ENCODE measurements at places on chromosomes 2 and 18.

GRCh38 chr18:50638016-50638883 lies 78.4 kb downstream of the MAPK4 start:
- DNase-seq: no peak

GRCh38 chr2:76759634-76760366 lies 762.4 kb downstream of the LRRTM4 start:
- DNase-seq: no peak

GRCh38 chr2:96115631-96116423 lies 544 bp downstream of the ADRA2B start:
- no peak for DNase-seq

- DNase-seq: no peak
Measured at GRCh38 chr2:218252509-218253231, 8.1 kb upstream of the GPBAR1 start.

DNA sequence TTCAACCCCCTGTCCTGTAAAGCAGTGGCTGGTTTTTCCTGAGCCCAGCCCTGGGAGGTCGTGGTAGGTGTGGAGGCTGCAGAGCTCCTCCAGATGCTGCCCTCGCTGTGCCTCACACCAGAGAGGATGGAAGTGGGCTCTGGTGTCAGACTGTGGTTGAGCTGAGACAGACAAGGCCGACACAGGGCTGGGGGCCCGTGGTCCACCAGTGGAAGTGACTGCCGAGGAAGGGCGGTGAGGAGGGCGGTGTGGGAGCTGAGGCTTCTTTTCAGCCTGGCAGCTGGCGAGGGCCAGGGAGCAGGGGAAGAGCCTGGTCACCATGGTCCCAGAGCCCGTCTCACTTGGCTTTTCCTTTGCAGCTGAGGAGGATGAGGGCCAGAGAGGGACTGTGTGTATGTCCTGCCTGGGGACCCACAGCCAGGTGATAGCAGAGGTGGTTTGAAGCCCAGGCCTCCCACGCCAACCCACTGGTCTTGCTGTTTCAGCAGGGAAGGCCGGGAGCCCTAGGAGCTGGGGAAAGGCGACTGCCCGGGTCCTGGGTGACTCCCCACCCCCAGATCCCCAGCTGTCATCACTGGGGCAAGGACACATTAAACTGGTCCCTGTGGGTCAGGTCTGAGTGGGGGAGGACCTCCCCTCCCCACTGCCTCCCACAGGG lies 8.5 kb downstream of the SFTPB start:
- DNase-seq: no peak

DNA sequence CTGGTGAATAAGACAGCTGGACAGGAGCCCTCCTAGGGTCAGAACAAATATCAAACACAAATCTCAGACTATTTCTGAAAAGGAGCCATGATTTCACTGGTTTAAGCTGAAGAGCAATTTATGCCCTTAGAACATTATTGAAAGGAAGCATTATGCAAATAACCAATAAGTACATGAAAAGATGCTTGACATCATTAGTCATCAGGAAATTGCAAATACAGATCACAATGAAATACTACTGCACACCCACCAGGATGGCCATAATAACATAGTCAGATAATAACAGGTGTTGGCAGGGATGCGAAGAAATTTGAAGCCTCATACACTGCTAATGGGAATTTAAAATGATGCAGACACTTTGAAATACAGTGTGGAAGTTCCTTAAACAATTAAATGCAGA lies 176.4 kb upstream of the RAB6C start:
- DNase-seq: no peak

GRCh38 chr18:62715759-62716615 lies 646 bp downstream of the PHLPP1 start:
- DNase-seq: peak; percentile 43

- no peak for DNase-seq
Measured at GRCh38 chr2:188776634-188777033, 197.5 kb upstream of the COL3A1 start.

- no peak for DNase-seq
Measured at GRCh38 chr2:190327867-190328572, 8.4 kb upstream of the HIBCH start.

DNA sequence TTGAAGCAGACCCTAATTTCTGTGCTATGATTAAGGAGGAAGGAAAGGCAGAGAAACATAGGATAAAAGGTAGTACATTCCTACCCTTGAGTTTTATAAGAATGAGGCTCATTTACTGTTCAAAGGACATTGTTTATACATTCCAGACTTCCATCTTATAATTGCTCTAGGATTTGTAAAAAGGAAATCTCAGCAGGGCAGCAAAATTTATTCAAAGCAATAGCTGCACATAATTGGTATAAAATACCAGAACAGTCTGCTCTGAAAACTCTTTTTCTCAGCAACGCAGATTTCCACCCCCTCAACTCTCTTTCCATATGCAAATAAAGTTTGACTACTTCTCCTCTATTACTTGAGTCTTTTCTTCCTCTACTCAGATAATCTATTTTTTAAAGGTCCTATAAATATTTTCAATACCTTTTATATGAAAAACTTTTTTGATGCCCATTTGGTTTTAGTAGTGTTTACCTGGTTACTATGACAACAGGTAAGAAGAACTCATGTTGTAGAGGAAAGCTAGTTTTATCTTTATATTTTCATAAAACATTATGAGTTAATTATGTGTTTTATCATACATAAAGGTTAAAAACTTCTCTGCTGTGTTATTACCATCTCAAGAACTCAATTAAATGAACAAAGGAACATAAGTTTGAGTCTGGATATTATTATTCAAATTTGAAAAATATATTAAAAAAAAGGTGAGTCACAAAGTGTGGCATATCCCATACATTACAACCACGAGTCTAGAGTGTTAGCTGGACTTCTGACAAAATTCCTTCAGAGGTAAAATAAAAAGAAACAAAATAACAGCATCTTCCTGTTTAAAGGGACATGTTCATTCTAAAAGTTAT lies 19.9 kb downstream of the RBMS1 start:
- no peak for DNase-seq

GRCh38 chr2:3033315-3033714 lies 344.3 kb downstream of the EIPR1 start:
- no peak for DNase-seq

DNA sequence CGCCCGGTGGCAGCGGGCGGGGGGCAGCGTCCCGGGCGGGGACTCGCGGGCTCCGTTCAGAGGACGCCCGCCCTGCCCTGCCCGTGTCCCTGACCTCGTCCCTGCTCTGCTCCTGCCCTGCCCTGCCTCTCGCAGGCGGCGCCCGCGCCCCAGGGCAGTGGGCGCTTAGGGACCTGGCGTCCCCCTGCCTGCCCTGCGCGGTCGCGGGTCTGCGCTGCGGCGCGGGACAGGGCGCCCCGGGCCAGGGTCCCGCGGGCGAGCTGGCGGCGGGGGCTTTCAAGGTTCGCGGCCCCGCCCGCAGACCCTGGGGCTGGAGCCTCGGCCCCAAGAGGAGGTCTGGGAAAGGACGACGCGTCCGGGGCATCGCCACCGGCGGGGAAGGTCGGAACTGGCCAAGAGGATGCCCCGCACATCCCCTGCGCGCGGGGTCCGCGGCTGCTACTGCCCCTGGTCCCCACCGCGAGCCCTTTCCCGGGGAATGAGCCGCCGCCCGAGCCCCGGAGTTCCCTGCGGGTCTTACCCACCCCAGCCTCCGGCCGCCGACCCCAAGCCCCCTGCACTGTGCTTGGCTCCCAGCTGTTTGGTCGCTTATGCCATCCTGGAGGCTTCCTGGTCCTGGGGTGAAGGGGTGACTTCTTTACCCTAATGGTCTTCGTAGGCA lies 679 bp downstream of the RNF144A start:
- DNase-seq: peak; percentile 8

DNA sequence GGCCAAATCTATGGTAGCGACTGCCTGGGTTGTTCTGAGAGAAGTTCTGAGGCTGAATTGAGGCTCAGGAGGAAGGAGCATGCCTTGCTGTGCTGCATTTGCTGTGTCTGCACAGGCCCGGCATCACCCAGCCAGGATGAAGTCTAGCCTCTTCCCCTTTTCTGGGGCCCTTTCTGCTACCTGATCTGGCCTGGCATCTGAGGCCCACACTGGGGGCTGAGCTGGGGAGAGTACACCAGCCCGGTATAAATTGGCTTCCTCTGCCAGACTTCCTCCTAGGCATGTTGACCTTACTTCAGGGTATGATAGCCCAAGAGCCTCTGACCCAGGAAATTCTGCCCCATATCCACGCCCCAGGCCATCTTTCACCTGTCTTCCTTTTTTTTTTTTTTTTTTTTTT lies 30.0 kb downstream of the MRPL35 start:
- no peak for DNase-seq

DNA sequence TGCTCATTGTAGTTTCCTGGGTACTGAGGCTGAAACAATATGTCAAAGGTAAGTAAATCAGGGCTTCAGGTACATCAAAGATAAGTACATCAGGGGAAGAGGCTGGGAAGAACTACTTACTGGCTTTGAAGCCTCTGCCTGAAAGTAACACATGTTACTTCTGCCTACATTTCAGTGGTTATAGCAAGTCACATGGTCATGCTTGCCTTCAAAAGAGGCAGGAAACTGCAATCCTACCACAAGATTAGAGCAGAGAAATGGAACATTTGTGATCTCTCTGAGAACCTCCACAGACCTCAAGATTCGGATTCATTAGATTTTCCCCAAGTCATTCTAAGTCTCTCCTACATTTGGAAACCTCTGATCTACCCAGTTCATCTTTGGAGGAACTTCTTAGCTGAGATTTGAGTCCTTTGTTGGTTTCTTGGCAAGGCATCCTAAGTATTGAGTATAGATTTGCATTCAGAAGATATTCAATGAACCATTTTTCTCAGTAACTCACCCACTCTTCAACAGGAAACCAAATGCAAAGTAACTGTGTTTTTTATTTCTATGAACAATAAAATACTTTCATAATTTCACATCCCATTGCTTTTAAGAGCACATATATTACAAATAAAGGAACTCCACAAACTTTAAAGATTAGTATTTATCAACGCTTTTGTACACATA lies 48.5 kb upstream of the CCDC195 start:
- DNase-seq: no peak

Data from SHP77 (cell line).